ENCODE measurements at places on chromosomes 5 and 9. TPM values are rescaled to one million over a fixed set of nuclear protein-coding genes. Genes with fewer than 3 reads are reported as not detected.

PCDHB14 gene
- 0.61 TPM for total RNA-seq

GPR151 gene
- not detected for total RNA-seq

MXD3 gene
- total RNA-seq = 3.1 TPM

HSPB3 gene
- 5.8 TPM for total RNA-seq

MUSK gene
- 0.12 TPM for total RNA-seq

CCL27 gene
- total RNA-seq = not detected

NOXA1 gene
- total RNA-seq = 0.49 TPM

Measured in hair follicle dermal papilla cell (primary cell).